Left renal cortex interstitium (tissue), 4 donors: ENCODE measurements at places on chromosomes 3 and 15. TPM values are rescaled to one million over a fixed set of nuclear protein-coding genes. Genes with fewer than 3 reads are reported as not detected.

- DNase-seq: no peak
Observed at GRCh38 chr3:2898591-2899353, 211.4 kb downstream of the IL5RA start.

FILIP1L gene
- 15.5 TPM for polyA plus RNA-seq

DNA sequence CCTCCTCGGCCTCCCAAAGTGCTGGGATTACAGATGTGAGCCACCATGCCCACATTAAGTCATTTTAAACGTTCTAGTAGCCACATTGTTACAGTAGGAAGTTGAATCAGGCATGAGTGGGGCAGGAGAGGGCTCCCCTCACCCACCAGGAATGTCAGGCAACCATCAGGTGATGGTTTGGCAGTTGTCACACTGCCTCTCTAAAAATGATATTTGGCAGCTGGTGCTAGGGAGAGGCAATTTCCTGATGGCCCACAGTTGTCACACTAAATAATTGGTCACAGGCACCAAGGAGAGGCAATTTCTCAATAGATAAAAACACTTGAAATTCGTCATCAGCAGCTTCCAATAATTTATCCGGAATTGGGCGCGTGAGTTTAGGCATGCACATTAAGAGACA lies 79.2 kb upstream of the ABHD2 start:
- DNase-seq: no peak

PRTG gene
- polyA plus RNA-seq: 11.3 TPM

DNA sequence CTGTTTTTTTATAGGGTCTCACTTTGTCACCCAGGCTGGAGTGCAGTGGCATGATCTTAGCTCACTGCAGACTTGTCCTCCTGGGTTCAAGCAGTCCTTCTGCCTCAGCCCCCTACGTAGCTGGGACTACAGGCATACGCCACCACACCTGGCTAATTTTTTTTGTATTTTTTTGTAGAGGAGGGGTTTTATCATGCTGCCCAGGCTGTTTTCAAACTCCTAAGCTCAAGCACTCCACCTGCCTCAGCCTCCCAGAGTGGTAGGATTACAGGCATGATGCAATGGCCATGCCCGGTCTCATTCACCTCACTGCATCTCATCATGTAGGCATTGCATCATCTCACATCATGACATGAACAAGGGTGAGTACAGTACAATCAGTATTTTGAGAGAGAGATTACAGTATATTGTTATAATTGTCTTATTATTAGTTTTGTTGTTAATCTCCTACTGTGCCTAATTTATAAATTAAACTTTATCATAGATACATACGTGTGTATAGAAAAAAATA lies 74.3 kb upstream of the EOMES start:
- DNase-seq: no peak

- DNase-seq: no peak
Observed at GRCh38 chr15:39783244-39783820, 691 bp upstream of the FSIP1 start.

DLL4 gene
- 8.4 TPM for polyA plus RNA-seq

GRCh38 chr3:146498002-146498736 lies 28.8 kb upstream of the PLSCR2 start:
- no peak for DNase-seq

DNA sequence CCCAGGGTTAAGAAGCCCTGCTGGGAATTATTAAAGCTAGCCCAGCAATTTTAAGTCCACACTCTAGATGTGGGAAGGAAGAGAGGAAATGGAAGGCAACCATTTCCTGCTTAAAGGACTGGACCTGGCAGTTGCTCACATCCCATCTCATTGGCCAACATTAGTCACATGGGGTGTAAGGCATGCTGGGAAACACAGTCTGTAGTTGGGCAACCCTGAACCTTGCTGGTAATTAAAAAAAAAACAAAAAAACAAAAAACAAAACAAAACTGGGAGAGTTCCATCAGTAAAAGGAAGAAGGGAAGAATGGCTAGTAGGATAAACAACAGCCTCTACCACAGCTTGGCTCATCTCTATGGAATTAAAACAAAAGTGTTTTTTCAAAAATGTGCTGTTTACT lies 136.0 kb downstream of the VGLL4 start:
- no peak for DNase-seq

DNA sequence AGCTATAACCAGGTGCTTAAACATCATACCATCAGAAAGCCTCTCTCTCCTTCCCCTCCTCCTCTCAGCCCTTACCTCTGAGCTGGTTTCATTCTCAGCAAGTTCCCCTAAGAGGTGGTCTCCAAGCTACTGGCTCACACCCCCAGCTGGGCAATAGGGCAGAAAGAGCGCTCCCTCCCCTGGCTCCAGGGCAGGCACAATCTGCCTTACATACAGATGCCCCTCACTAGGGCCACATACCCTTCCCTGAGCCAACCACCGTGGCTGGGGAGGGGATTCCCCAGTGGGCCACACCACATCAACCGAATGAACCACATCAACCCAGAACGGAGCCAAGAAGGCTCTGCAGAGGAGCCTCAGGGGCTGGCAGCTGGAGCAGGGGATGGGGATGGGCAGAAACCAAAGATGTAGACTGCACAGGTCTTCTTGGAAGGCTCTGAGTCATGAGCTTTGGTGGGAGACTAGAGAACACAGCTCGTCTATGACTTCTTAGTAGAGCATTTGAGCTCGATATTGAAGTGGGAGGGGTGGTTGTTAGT lies 4.6 kb upstream of the FBLN2 start:
- no peak for DNase-seq

- DNase-seq: no peak
Observed at GRCh38 chr3:197443506-197443905, 112.3 kb downstream of the BDH1 start.

DNA sequence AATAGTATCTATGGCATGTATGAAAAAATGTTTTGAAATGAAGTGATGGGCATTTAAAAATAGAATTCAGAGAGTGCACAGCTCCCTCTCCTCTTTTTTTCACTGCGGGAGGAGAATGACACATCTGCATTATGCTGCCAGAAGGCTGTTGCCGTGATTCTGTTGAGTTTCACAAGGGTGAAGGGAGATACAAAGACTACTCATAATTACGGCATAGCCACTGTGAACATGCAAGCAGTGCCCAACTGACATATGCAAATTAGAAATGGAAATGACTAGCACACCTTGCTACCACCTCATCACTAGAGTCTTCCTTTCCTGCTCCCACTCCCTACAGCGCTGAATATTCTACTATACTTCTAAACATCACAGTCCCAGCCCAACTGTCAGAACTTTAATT lies 20.1 kb downstream of the IFT57 start:
- DNase-seq: no peak

GRCh38 chr3:194176274-194176991 lies 40.5 kb downstream of the HES1 start:
- no peak for DNase-seq

- no peak for DNase-seq
Observed at GRCh38 chr15:52318729-52319500, 23.3 kb upstream of the MYO5C start.
